Umbilical cord (tissue), 2 donors: ENCODE measurements at places on chromosomes 3 and 15. TPM values are rescaled to one million over a fixed set of nuclear protein-coding genes. Genes with fewer than 3 reads are reported as not detected.

The HCLS1 gene
- 31.3 TPM for total RNA-seq

- no peak for DNase-seq
Observed at GRCh38 chr3:147797095-147797494, 387.9 kb downstream of the ZIC1 start.

GRCh38 chr3:150307311-150308036 lies 100.6 kb upstream of the TSC22D2 start:
- DNase-seq = no peak

DNA sequence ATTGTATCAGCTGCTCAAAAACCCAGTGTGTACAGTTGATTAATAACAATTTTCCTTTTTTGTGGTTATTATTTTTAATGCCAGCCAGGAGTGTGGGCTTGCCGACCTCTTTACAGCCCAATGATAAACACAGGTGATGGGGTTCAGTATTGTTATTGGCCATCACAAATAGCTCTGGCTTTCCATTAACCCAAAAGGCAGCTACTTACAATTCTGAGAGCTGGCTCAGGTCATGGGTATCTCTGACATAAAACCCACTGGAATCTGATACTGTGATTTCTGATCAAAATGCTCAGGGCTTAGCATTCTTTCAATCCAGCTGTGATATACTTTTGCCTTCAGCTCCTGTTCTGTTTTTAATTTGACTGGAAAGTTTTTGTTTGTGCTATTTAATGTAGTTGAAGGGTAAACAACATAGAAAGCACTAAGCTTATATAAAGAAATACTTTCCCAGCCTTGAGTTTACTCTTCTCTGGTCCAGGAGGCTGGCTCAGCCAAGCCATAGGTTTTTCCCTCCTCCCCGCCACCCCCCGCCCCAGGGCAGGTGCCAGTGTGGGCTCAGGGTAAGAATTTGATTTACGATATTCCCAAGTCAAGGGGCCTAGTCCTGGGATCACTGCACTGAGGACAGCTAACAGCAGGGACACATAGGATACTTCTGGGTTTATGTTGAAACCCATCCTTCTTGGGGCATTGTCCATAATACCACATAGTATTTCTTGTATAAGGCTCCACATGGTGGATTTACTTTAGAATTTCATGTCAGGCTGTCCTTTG lies 54.0 kb upstream of the MYZAP start:
- DNase-seq = no peak

The MYO5C gene
- total RNA-seq = 2.2 TPM

- DNase-seq = no peak
Observed at GRCh38 chr15:66019368-66019767, 150.1 kb downstream of the RAB11A start.

The GOLGA6D gene
- total RNA-seq = 1.9 TPM

DNA sequence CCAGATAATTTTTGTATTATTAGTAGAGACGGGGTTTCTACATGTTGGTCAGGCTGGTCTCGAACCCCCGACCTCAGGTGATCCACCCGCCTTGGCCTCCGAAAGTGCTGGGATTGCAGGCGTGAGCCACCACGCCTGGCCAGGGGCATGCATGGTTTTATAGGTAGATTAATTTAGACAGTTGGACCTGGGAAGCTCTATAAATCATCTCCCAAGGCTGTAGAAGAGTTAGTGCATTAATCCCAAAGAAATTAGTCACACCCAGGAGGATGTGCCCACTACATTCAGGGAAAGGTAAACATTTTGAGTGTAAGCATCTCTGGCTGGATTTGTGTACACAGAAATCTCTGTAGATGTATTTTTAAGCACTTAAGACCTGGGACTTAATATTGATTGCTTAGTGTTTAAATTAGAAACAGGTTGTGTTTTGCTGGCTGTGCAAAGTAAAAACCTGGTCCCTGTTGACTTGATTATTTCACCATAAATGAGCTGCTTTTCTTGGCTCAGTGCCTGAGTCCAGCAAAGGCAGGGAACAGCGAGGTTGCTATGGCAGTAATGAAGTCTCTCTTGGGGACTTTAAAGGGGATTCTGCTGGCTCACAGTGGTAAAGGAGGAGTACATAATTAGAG lies 19.2 kb downstream of the EXOSC7 start:
- peak; percentile 31 for DNase-seq

GRCh38 chr3:71066849-71067261 lies 516.7 kb downstream of the FOXP1 start:
- DNase-seq = no peak

- no peak for DNase-seq
Observed at GRCh38 chr3:45690336-45691035, 1.3 kb downstream of the SACM1L start.

DNA sequence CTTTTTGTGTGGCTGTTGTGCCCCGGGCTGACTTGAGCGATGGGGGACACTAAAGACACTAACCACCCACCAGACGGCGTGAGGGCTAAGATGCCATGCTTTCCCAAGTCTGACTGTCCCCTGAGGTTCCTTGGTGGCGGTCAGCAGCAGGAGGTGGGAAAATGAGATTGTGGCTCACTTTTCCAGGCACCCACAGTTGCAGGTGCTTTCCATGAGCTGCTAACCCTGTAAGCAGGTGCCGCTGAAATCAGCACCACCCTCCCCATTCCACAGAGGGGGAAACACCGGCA lies 17.7 kb downstream of the PRR23E start:
- no peak for DNase-seq

The EPHB1 gene
- 0.72 TPM for total RNA-seq
